ENCODE measurements at places on chromosomes 4 and X. TPM values are rescaled to one million over a fixed set of nuclear protein-coding genes. Genes with fewer than 3 reads are reported as not detected.

The ATP5ME gene
- polyA plus RNA-seq = 610 TPM

The RBM47 gene
- polyA plus RNA-seq = 69.7 TPM

The CDS1 gene
- polyA plus RNA-seq = 6.9 TPM

The SMIM10L2A gene
- not detected for polyA plus RNA-seq

The GPR173 gene
- 0.23 TPM for polyA plus RNA-seq

The PABPC1L2B gene
- polyA plus RNA-seq = not detected

The GAGE12H gene
- not detected for polyA plus RNA-seq

The CAPN6 gene
- polyA plus RNA-seq = 0.92 TPM

The IL13RA1 gene
- 52.4 TPM for polyA plus RNA-seq

The FOXR2 gene
- polyA plus RNA-seq = not detected
